ENCODE measurements at places on chromosomes 3 and 15. TPM values are rescaled to one million over a fixed set of nuclear protein-coding genes. Genes with fewer than 3 reads are reported as not detected.

- DNase-seq, result no peak
Observed at GRCh38 chr3:55524565-55525244, 37.6 kb upstream of the WNT5A start.

DNA sequence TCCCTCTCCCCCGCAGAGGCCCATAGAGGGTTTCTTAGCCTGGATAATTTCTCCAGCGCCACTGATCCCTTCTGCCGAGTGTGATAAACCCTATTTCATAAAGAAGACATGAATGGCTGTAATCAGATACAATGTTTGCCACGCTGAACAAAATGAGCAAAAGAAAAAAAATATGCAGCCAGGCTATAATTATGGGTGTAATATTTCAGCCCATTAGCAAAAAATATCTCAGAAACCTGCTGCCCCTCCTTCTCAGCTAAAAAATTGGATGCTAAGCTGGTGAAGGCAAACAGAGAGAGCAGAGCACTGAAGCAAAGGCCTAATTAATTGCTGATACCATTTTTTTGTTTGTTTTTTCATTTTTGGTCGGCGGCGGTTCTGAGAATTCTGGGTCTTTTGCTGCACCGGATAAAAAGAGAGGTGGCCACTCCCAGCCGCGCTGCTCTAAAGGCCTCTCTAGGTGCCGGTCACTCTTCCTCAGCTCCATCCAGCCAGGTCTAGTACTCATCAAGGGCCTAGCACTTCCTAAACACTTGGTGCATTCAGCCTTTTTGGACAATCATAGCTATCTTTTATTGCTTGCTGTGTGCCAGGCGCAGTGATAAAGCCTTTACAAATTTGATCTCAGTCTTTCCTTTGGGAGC is 128.7 kb upstream of the TLE3 start:
- no peak for DNase-seq

DNA sequence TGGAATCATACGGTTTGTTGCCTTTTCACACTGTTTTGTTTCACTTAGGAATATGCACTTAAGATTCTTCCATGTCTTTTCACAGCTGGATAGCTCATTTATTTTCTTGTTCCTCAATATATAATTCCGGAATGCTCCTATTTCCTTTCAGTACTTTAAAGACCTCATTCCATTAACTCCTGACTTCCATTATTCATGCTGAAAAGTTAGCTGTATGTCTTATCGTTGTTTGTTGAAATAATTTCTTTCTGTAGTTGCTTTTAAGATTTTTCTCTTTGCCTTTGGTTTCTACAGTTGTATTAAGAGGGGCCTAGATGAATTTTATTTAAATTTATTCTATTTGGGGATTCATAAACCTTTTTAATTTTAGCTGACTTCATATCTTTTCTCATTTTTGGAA is 122.2 kb downstream of the ANXA2 start:
- no peak for DNase-seq

DNA sequence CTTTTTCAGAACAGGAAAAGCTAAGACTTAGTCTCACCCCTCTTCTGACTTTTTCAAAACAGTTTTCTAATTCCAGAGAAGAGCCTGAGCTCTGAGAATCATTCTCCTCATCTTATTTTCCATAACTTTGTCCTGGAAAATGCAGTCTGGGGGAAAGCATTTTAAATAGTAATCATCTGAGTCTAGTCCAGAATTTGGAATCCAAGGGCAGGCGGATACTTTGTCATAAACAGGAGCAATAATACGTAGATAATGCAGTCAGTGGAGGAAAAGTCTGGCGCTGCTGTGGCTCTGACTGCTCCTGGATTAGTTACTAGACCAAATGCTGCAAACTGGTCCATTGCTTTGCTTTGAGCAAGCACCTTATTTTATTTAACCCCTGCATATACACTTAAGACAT is 285.0 kb downstream of the THSD4 start:
- no peak for DNase-seq

- DNase-seq, result no peak
Observed at GRCh38 chr3:29677421-29677820, 396.6 kb downstream of the RBMS3 start.

DNA sequence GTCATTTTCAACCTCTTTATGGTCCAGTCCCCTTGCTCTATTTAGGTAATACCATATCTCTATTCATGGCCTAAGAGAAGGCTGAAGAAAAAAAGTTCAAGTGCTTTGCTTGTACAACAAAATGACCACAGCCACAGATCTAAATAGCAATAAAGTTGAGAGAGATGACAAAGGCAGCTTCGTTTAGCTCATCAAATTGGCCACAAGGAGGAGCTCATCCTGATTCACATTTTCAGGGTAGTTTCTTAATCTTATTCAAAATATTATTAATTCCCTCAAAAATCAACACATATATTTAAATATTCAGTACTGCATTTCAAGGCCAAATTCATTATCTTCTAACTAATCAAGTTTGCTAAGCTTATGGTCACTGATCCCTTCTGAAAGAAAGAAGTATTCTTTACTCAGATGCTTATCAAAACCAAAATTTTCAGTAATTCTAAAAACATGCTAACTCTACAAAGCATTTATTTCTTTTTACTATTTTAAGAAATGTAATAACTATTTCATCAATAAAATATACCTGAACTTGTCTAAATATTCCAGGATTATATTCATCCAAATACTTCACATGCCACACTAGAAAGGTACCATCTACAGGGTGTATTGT is 85.5 kb downstream of the DMXL2 start:
- DNase-seq, result no peak

GRCh38 chr15:43517354-43518196 is at the start of gene MAP1A:
Gene MAP1A, plus strand, starts transcription at chr15:43517608. Its CDS starts 3,866 bp downstream, at chr15:43521474.
- no peak for DNase-seq

GRCh38 chr15:88075102-88075501 is 181.4 kb downstream of the NTRK3 start:
- no peak for DNase-seq

GRCh38 chr15:88981244-88982215 is 68.4 kb upstream of the MFGE8 start:
- DNase-seq, result no peak

DNA sequence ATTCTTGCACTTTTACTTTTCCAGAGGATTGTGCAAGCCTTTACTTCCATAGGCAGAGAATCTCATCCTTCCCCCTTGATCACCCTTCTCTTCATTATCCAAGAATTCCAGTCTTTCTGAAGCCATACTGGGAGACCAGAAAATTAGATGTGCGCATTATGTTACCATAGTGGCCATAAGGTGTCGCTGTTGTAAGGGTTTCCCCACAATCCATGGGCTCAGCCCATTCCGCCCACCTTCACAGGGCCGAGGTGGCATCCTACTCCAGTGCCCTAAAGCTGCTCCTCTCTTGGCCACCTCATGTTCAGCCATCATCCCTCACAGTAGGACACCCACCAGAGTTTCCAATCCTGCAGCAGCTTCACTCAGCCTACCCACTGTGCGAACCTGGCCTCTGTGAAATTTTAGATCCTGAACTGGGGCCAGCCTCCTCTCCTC is 35.0 kb downstream of the CTSH start:
- DNase-seq, result no peak

DNA sequence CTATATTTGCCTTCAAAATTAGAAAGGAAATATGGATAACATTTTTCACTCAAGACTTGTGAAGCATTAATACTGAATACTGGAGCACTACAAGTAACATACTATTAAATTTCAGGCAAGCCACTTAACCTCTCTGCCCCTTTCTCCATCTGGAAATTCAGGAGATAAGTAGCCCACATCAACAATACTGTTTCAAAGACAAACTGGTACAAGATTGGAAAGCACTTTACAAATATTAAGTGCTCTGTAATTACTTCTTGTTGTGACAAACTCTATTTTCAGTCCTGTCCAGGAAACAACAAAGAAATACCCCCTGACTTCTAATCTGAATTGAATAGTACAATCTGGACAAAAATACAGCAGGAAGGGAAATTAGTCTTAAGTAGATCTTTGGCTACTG is 49.3 kb downstream of the TMEM212 start:
- no peak for DNase-seq

- DNase-seq, result no peak
Observed at GRCh38 chr3:123122525-123123315, 55.9 kb downstream of the PDIA5 start.

GRCh38 chr15:73818308-73818985 is 54.9 kb upstream of the TBC1D21 start:
- DNase-seq, result no peak

DNA sequence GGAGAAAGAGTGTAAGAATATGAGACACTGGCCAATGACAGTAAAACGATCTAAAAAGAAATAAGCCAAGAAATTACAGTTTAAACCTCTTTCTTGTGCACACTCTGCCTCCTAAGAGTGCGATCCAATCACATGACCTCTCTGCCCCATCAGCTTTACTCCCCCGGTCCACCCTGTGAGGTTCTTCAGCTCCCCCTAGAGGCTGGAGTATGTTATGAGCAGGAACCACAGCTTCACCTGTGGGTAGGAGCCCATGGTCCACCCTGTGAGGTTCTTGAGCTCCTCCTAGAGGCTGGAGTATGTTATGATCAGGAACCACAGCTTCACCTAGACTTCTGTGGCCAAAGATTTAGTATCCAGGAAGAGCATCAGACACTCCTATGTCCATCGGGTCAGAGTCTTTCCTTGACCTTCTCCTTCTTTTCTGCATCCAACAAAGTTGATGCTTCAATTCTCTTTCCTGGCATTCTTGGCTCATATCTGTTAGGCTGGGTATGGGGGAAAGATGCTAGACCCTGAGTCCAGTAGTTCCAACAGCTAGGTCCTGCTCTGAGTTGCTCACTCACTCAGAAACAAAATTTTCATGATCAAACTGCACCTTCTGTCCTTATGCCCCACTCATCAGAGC is 164.0 kb downstream of the MINAR1 start:
- DNase-seq, result peak; percentile 31

GRCh38 chr15:31954374-31955172 is 75.7 kb upstream of the CHRNA7 start:
- no peak for DNase-seq

- DNase-seq, result no peak
Observed at GRCh38 chr15:81516012-81516411, 142.0 kb upstream of the TMC3 start.

- no peak for DNase-seq
Observed at GRCh38 chr15:96117270-96117669, 213.2 kb upstream of the NR2F2 start.

DNA sequence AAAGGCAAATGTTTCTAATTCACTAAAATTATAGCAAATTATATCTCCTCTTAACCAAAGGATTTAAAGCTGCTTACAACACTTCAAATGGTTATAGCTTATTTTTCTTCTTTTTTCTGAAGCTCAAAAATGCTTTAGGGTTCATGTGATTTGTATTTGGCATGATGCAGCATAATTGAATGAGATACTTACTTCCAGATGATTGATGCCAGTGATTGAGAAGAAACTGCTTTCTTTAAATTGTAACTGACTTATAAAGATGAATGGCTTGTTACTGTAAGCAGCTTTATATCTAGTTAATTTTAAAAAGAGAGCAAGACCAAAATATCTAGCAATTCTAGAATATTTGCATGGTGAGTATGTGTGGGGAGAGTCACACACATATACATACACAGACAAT is 270.7 kb upstream of the THRB start:
- no peak for DNase-seq

GRCh38 chr3:190680691-190681090 is 166.8 kb downstream of the IL1RAP start:
- DNase-seq, result no peak

DNA sequence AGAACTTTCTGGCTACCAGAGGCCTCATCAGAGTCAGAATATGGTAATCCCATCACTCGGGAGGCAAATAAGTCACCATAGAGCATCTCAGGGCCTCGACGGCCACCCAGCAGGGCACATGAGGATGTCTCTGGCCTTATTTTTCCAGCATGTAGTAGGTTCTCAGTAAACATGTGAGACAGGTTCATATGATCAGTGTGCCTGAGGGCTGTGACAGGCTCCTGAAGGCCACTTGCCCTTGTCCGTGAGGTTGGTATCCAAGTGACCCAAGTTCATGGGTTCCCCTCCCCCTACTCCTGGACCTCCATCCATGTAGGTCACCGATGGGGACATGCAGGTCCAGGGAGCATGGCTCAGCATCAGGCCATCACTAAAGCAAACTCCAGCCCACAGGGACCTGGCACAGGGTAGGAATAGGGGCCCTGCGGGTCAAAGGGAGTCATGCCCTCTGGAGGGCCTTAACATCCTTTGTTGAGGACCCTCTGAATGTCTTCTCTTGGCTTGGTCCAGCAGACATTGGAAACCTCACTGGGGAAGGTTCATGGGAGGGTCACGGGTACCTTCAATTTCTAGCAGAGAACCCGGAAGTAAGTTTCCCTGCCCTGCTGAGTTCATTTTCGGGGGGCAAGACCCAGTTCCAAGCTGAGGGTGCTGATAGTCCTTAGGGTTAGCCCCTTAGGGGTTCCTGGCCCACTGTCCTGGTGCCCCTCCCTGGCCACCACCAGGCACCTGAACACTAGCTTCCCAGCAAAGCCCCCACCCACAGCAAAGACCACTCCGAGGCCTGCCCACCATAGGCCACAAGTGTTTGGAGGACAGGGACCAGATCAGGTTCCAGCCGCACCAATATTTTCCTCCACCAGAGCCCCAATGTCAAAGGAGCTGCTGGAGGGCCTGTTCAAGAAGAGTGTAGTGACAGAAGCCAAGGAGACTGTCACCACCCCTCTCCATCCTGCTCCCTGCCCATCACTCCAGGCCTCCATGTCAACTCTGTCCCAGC is 61.1 kb downstream of the ZNF445 start:
- no peak for DNase-seq

DNA sequence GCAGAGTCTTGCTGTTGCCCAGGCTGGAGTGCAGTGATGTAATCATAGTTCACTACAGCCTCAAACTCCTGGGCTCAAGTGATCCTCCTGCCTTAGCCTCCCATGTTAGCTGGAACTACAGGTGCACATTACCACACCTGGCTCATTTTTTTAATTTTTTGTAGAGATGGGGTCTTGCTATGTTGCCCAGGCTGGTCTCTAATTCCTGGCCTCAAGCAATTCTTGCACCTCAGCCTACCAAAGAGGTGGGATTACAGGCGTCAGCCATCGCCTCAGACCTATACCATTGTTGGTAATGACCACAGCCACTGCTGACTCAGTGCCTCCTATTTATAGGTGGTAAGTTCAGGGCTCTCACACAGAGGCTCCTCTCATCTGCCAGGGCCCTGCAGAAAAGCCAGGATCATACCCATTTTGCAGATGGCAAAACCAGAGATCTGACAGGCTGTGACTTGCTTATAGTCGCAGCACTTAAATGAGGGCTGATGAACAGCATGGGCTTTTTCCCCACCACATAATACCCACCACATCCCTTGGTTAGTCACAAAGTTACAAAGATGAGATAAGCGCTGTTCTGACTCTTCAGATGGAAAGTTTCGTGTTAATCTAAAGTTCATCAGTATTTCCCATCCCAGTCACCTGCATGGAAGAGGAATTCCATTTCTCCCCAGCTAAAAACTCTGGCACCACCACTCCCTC is 21.8 kb upstream of the SPATA12 start:
- DNase-seq, result no peak

GRCh38 chr3:68988740-68989139 is 24.7 kb downstream of the EOGT start:
- DNase-seq, result no peak

- no peak for DNase-seq
Observed at GRCh38 chr15:99414755-99415731, 150.7 kb upstream of the MEF2A start.

Gene SLC27A2
- 9.6 TPM for total RNA-seq

Gene FRMD5
- not detected for total RNA-seq

Gene SAMD7
- total RNA-seq, result not detected

Gene FBXO40
- not detected for total RNA-seq

Gene NANOGP8
- not detected for total RNA-seq

Gene CPB1
- total RNA-seq, result not detected

Gene ENTPD3
- not detected for total RNA-seq

Gene TMCO5A
- not detected for total RNA-seq
